Right cardiac atrium (tissue), 5 donors: ENCODE measurements at places on chromosomes 5 and 9. TPM values are rescaled to one million over a fixed set of nuclear protein-coding genes. Genes with fewer than 3 reads are reported as not detected.

Gene SEPTIN8
- total RNA-seq: 29.5 TPM

Gene CCDC192
- total RNA-seq: not detected

Gene PCDHA4
- total RNA-seq: 0.21 TPM

Gene GAS1
- 44.8 TPM for total RNA-seq

Gene GMCL2
- total RNA-seq: not detected

Gene IFNA2
- total RNA-seq: not detected

Gene KIF4B
- total RNA-seq: not detected

Gene TNFSF8
- total RNA-seq: 0.40 TPM

Gene ZNF366
- total RNA-seq: 5.4 TPM

Gene CRAT
- 69.9 TPM for total RNA-seq

Gene EGFLAM
- 4.5 TPM for total RNA-seq

Gene CBY3
- total RNA-seq: not detected

Gene SPATA31D4
- total RNA-seq: not detected

Gene STK32A
- total RNA-seq: 2.9 TPM

Gene CTSV
- 0.15 TPM for total RNA-seq

Gene ARHGEF39
- total RNA-seq: not detected

Gene BTNL9
- total RNA-seq: 8.0 TPM

Gene RNF180
- 27.2 TPM for total RNA-seq

Gene RETREG1
- total RNA-seq: 156 TPM

Gene PNPLA7
- 7.6 TPM for total RNA-seq

Gene RPL7A
- total RNA-seq: 1,066 TPM

Gene ACOT12
- total RNA-seq: not detected
